CD8-positive, alpha-beta memory T cell (primary cell): ENCODE measurements at places on chromosomes 5 and 9.

DNA sequence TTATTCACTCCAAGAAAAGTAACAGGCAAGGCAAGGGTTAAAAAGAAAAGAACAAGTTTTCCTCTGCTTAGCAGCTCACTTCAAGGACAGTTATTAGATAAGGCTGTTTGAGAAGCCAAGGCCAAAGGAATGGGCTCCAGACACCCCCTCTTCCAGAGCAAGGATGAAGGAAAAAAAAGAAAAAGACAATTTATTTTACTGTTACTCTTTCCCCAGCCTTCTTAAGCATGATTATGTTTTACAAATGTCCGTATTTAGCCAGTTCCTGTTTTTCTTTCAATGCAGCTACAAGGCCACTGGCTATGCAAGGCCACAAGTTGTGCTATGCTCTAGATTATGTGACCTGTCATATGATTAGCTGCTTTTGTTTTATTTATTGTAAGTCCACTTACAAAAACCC is 106.5 kb upstream of the SIMC1 start:
- DNase-seq = no peak

DNA sequence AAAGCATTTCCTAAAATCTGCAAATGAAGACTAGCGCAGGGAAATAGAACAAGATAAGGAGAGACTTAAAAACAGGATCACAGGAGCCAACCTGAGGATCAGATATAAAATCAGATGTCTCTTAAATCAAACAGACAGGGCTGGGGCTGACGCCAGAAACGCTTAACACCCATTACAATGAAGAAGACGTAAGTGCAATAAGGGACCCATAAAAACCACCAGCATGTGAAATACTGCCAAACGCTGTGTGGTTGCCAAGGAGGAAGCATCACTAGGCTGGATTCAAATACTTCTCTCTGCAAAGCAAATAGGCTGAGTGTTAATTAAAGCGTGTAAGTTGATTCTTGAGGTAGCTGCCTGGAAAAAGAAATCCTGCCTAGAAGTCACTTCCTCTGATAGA is 74.4 kb upstream of the ATP10B start:
- no peak for DNase-seq

GRCh38 chr5:98933445-98934072 is 4.8 kb upstream of the CHD1 start:
- no peak for DNase-seq

GRCh38 chr9:84711936-84712335 is 42.4 kb downstream of the NTRK2 start:
- DNase-seq = no peak

- DNase-seq = no peak
These were observed 70.5 kb downstream of the MLLT3 start for GRCh38 chr9:20551835-20552234.
